Fibroblast of lung (primary cell): ENCODE measurements at places on chromosomes 1 and 21.

- DNase-seq: peak; percentile 66
Observed at GRCh38 chr1:26281971-26282370, 2.1 kb downstream of the SH3BGRL3 start.

- peak; percentile 41 for DNase-seq
Observed at GRCh38 chr1:178143730-178144690, 50.1 kb downstream of the RASAL2 start.

DNA sequence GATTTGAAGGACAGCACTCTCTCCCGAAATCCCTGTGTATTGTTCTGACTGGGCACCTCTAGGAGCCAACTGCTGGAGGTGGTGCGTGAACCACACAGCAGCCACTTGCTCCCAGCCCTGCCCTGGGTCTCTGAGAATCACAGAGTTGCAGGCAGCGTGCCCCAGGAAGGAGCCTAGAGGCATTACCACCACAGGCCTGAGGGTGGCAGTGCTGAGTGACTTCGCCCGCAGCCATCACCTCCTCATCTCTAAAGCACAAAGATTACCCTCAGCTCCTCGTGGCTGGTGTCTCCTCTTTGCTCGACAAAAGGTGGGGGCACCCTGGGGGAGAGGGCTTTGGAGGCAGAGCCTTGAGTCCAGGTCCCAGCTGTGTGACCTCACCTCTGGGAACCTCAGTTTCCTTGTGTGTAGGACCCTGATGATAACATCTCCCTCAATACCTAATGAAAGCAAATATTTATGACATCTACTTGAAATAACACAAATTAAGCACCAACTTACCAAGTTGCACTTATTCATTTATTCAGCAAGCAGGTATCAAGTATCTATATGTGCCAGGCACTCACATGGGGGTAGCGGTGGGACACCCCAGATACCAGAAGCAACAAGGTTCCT lies 86.3 kb downstream of the VWA5B1 start:
- peak; percentile 41 for DNase-seq

DNA sequence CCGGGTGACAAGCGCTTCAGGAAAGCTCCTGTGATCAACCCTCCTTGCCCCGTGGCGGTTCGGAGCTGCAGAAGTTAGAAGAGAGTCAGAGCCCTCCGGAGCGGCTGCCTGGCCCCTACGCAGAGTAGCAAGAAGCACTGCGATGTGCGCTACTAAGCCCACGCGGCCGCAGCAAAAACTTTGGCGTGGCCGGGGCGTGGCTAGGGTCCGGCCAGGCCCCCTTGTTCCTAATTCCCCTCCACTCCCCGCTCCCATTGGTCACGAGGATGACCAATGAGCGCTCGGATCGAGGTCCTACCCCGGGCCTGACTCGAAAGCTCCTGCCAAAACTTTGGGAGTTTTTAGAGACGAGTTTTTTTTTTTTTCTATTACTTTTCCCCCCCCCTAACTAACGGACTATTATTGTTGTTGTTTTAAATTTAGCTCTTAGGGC lies at the start of gene HLX:
HLX (plus strand) TSS at position 368 of the 433 bp plus-strand sequence. CDS start 415 bp downstream, outside the sequence.
- DNase-seq: peak; percentile 89

DNA sequence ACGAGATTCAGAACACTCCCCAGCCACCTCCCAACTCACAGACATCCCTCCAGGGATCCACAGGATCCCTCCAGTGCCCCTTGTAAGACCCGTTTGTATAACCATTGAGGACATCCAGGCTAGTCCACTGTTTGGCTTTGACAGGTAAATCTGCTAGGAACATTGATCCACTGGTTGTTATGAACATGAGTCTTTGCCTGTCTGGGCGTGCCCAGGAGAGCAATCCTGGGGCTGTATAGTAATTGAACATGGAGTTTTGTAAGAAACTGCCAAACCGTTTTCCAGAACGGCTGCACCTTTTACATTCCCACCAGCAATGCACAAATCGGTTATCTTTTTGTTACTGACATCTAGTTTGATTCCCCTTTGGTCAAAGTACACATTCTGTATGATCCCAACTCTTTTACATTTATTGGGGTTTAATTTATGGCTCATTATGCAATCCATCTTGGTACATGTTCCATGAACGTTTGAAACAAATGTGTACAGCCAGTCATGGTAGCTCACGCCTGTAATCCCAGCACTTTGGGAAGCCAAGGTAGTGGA lies 88.7 kb downstream of the WDR4 start:
- DNase-seq: no peak
